Stimulated activated CD8-positive, alpha-beta memory T cell treated with anti-CD3 and anti-CD28 coated beads, Interleukin-2, amount 100 ng/mL, for 48 hours (primary cell): ENCODE measurements at places on chromosomes 1 and 21.

GRCh38 chr1:12153181-12153785 is 13.5 kb upstream of the TNFRSF1B start:
- DNase-seq = no peak

- no peak for DNase-seq
Observed at GRCh38 chr1:215792446-215792845, 225.3 kb downstream of the KCTD3 start.

GRCh38 chr1:213320191-213320870 is 269.3 kb downstream of the RPS6KC1 start:
- no peak for DNase-seq

- no peak for DNase-seq
Observed at GRCh38 chr1:182309631-182310351, 81.8 kb downstream of the GLUL start.

DNA sequence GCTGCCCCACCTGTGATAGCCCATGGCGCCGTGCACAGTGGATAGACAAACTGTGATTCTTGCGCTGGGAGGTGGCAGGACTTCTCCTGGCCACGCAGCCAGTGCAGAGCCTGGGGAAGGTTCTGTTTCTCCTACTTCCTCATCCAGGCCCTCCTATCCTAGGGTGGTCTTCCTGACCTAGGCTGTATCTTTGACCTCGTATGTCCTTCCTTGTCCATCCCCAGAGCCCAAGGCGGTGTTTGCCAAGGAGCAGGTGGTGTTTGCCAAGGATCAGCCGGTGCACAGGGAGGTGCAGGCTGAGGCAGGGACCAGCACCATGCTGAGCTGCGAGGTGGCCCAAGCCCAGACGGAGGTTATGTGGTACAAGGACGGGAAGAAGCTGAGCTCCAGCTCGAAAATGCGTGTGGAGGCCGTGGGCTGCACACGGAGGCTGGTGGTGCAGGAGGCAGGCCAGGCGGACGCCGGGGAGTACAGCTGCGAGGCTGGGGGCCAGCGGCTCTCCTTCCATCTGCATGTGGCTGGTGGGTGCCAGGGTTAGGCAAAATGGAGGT is 63.9 kb downstream of the OBSCN start:
- no peak for DNase-seq

- DNase-seq = peak; percentile 44
Observed at GRCh38 chr1:206470692-206471414, 577 bp downstream of the IKBKE start.

DNA sequence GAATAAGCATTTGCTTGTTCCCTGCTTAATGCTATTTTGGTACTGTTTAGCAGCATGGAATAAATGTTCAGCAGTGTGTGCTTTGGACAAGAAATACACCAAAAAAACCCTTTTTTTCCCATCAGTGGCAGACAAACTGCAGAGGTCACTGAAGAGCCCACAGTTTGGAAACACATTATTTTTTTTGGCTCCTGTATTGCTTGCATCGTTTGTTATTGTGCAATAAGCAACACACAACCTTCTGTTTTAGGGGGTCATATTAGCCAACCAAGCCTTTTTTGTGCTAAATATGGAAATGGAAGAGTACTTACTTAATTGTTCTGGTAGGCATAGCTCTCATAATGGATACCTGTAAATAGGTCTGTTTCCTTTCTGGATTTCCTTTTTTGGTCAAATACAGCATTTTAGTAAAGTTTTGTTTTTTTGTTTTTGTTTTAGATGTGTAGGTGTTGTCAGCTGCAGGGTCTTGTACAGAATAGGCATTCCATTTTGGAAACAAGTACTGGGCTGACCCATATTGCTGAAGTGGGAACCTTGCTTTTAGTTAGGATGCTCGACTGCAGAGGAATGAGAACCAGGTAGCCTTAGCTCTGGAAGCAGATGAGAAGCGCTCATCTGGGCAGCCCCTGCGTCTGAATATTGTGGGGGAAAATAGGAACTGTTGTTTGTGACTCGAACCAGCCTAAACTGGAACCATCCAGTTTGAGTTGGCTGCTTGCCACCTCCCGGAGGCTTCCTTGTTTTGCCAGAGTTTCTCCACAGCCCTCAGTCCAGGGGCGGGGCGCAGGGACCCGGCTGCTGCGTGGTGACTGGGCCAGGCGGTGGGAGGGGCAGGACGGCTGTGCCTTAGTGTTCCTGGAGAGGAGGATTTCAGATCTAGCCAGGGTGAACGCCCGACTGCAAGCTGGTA is 38.4 kb downstream of the SPEN start:
- DNase-seq = peak; percentile 11

DNA sequence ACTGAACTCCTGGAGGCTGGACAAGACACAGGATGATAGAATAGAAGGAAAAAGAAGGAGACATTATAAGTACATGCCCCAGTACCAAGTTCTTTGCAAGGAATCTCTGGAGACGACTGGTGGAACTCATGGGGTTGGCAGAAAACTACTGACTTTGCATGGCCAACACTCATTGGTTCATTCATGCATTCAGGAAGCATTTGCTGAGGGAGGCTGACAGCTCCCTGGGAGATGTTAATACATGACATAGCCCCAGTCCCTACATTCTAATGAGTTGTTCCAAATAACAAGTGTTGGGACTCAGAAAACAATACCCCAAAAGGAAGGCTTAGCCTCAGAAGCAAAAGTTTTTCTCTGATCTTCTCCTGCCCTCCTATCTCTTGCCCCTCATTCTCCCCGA is 172.8 kb upstream of the IRF2BP2 start:
- DNase-seq = no peak

GRCh38 chr1:14071581-14071980 is 371.6 kb downstream of the PRDM2 start:
- no peak for DNase-seq

DNA sequence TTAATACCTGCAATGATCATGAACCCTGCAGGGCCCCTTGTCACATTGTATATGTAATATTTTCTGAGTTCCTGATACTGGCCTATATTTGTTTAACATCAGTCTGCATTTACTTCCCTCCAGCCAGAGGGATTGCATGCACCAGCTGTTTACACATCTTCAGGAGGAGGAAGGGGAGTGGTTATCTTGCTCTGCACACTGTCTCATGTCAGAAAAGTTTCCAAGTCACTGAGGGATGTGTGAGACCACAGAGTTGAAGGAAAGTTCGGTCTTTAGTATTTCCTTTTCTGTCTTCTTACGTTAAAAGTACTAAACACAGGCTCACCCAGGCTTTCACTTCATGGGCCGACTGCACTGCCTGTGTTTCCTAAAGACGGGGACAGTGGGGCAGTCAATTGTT is 574.1 kb downstream of the LMO4 start:
- no peak for DNase-seq

DNA sequence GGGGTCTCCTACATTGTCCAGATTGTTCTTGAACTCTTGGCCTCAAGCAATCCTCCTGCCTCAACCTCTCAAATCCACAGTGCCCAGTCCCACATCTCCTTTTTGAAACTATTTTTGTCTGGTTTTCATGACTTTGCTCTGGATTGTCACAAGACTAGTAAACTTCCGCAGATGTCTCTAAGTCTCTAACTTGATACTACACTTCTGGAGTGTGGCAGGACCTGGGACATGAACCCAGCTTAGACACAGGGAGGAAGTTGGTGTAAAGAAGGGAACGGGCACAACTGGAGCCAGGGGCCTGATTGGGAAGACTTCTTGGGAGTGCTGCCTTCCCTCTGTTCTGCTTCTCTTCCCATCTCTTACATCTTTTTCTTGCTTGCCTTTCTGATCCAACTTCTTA is 16.2 kb upstream of the DISC1 start:
- no peak for DNase-seq

GRCh38 chr1:8938232-8938999 is 7.3 kb upstream of the CA6 start:
- no peak for DNase-seq
